Retinal pigment epithelial cell (primary cell): ENCODE measurements at places on chromosomes 2 and 18.
A peak's percentile ranks its signal among the peaks of the same experiment; 100 is the strongest.

GRCh38 chr18:62152844-62153243 lies 34.0 kb downstream of the PIGN start:
- no peak for DNase-seq

- peak; percentile 85 for DNase-seq
Observed at GRCh38 chr18:48538531-48539405, at the start of gene CTIF. Gene CTIF, plus strand, starts transcription at chr18:48539031. Its CDS starts 80,535 bp downstream, at chr18:48619566.

GRCh38 chr2:71797035-71797810 lies 343.9 kb downstream of the DYSF start:
- no peak for DNase-seq

- DNase-seq = no peak
Observed at GRCh38 chr2:55498582-55498981, 20.9 kb upstream of the CFAP36 start.

GRCh38 chr2:175167076-175167791 lies 769 bp downstream of the ATF2 start:
- DNase-seq = no peak

GRCh38 chr18:37270038-37270665 lies 295.4 kb downstream of the CELF4 start:
- no peak for DNase-seq

DNA sequence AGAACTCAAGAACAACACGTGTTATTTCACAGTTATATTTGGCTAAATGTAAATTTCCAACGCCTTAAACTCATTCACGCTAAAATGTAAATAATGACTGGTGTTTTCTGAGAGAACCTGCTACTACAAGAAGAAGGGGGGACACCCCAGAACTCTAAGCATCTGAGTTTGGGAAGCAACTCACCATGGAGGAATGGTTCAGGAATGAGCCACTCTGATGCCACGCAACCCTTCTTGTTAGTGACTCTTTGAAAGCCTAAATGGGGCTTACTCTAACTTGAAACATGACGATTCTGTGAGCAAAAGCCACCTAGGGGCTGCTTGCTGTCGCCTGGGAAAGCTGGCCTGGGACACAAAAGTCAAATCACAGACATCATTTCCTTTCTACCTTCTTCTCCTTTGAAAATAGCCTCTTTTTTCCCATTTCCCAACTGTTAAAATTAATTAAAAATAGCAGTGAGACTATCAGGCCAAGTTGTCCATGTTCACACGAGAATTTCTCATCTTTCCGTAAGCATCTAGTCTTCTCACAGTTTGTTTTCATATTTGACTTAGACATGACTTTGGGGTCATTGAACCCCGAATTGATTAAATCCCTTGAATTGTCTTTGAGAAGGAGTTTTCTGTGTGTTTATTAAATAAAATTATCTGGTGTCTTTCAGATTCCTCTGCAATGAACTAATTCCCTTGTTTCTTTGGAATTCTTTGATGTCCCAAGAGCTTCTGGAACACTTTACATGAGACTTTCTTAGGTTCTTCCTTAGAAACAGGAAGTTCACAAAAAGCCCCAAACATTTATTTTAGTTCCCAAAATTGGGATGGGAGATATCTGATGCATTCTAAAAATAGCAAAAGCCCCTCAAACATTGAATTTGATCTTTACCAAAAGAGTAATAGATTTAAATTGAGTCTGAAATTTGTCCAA lies 75.5 kb upstream of the CABLES1 start:
- no peak for DNase-seq

DNA sequence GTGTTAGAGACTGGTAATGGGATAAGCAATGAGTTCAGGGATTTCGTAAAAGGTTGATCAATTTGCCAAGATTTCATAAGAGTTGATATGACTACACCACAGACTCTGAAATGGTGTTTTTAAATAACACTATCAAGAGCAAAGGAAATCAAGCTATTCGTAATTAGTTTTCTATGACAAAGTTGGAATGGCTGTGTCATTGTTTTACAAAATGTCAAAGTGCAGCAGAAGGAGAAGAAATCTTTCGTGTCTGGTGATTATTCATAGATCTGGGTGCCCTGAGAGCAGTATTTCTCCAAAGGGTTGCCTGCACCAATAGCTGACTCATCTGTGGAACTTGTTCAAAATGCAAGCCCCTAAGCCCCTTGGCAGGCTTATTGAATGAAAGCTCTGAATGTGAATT lies 70.1 kb downstream of the NABP1 start:
- peak; percentile 40 for DNase-seq

- DNase-seq = no peak
Observed at GRCh38 chr2:66435549-66435875, 587 bp downstream of the MEIS1 start.

DNA sequence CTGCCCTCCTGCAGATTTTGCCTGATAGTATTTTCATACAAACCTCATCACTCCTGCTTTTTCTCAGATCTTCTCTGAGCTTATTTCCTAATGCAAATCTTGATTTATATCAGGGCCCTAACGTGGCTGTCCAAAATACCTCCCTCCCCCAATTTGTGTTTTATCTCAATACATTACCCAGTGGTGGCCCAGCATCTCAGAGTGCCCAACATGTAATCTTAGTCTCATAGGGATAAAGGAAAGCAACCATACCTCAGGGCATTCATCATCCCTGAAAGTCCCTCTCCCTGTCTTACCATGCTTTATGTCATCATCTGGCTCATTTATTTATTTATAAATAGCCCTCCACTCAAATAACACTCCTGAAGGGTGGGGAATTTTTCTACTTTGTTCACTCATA lies 135.3 kb downstream of the SLC8A1 start:
- DNase-seq = no peak

DNA sequence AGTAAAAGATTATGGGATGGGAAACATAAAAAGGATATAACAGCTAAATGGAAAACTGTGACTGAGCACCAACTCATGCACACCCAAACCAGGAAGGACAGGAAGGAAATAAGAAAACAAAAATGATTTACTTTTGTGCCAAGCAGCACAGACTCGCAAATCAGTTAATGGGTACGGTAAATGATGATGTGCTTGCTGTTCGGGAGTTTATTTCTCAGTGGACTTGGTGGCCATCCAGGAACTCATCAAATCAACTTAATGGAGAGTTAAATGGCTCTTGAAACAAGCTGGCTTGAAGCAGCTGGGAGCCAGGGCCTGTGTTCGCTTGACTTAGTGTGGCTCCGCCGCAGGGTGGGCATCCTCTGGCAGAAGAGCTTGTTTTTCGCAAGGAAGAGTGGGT lies 36.2 kb downstream of the MTCL1 start:
- DNase-seq = no peak

- no peak for DNase-seq
Observed at GRCh38 chr2:222436040-222436413, 11.7 kb downstream of the SGPP2 start.

GRCh38 chr2:4404363-4404762 lies 701.0 kb downstream of the DCDC2C start:
- DNase-seq = no peak

- no peak for DNase-seq
Observed at GRCh38 chr2:26054598-26055348, 20.9 kb downstream of the RAB10 start.

- no peak for DNase-seq
Observed at GRCh38 chr2:167721593-167721992, 525.8 kb downstream of the STK39 start.

DNA sequence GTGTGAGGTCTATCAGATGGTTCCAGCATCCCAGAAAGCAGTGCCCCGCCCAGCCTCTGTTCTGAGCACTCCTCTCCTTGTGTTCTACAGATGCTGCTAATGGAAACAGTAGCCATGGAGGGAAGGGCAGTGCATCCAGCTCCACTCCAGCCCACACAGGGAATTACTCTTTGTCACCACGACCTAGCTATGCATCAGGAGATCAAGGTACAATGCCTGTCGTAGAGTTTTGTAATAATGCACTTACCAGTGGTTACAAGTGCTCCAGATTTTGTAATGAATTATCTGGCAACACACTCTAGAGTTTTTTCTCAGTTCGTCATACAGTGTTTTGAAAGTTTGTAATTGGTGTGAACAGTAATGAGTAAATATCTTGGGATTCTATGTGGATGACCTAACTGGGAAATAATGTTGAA lies 161.1 kb downstream of the ESCO1 start:
- DNase-seq = peak; percentile 69

- DNase-seq = no peak
Observed at GRCh38 chr2:170885130-170885791, 43.8 kb upstream of the GORASP2 start.

DNA sequence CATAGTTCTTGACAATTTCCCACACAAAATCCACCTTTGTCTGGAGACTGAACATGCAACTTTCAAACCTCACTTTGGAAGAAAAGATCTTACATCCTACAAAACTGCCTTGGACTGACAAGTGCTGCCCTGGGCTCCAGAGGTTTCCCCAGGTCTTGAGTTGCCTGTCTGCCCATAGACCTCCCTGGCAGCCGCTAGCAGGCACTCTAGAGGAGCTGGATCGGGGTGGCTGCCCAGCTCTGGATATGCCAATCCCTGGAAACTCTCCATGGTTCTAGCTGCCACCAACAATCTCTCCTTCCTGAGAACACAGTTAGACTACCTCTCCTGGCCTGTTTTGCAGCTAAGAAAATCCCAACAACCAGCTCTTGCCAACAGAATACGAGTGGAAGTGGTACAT lies 3.4 kb upstream of the ITGB6 start:
- DNase-seq = no peak

GRCh38 chr18:50079571-50080295 lies 115.2 kb downstream of the MYO5B start:
- no peak for DNase-seq

DNA sequence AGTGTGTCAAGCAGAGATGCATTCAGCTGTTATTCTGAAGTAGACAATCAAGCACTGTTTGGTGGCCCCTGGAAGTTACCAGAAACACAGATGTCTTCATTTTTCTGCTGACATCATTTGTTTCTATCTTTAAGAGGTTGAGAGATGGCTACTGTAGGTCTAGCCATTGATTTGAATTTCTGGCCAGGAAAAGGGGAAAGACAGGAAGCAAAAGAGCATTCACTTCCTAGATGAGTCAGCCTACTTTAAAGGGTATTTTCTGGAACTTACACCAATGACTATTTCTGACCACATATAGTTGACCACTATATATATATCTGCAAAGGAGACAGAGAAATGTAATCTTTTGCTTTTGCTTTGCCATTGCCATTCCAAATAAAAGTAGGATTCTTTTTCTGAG lies 900.1 kb upstream of the SOX11 start:
- no peak for DNase-seq

DNA sequence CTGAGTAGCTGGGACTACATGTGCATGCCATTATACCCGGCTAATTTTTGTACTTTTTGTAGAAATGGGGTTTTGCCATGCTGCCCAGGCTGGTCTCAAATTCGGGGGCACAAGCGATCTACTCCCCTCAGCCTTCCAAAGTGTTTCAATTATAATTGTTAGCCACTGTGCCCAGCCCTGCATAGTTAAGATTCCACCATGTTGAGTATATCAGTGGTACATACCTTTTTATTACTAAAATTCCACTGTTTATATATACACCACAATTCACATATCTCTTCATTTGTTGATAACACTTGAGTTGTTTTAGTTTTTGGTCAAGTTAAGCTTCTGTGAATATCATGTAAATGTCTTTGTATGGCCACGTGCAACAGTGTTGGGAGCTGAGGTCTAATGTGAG lies 12.8 kb upstream of the FMNL2 start:
- DNase-seq = no peak

GRCh38 chr2:121796239-121796638 lies 40.8 kb downstream of the TSN start:
- DNase-seq = no peak

- DNase-seq = no peak
Observed at GRCh38 chr2:127330753-127331152, 36.8 kb upstream of the ERCC3 start.

DNA sequence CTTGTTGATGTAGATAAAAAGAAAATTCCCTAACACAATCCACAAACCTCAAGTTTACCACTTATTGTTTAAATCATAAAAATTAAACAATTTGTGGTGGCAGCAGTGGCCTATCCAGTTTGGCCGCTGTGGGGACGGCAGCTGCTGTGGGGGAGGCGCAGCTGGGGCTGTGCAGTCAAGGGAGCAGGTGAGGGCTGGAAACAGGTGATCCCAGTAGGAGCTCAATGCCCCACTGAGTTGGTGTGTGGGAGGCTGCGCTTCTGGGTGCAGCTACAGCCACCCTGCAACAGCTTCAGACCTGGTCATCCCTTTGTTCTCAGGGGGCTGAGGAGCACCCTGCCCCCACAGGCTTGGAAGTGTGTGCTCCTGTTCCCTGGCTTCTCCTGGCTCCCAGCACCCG lies 266.0 kb upstream of the FSIP2 start:
- no peak for DNase-seq

- DNase-seq = no peak
Observed at GRCh38 chr2:209977386-209978239, 24.8 kb upstream of the RPE start.

DNA sequence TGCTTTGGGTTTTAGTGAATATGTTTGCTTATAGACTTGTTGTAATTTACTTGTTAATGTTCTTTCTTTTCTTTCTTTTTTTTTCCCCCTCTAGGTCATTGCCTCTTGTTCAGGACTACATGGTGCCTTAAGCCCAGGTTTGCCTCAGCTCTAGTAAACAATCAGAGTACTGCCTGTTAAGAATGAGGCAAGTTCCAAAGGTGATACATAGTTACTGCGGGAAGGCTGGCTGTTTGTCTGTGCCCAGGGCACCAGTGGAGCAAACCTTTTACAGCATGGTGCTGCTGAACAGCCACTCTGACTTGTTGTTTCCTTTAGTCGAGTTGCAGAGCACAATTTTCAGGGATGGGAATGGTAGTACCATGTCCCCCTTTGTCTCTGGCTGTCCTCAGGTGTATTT lies 517.2 kb downstream of the NYAP2 start:
- no peak for DNase-seq

DNA sequence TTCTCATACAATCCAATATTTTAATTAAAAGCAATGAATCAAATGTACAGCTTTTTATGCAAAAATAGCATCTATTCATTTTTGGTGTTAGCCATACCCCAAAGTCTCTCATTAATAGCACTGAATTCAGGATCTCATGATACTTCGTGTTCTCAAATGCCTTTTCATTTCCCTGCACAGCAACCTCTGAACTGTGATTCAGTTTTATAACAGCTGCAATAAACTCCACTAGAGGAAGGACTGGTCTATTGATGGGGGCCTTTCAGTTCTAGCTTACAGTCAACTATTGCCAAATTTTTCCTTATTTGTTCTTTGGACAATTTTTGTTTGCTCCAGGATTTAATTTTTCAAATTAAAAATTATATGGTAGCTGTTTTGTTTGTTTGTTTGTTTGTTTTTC lies 4.8 kb upstream of the TMEM87B start:
- no peak for DNase-seq

GRCh38 chr18:10052871-10053270 lies 139.1 kb downstream of the VAPA start:
- no peak for DNase-seq
